H7 (cell line): ENCODE measurements at places on chromosomes 11 and 22. TPM values are rescaled to one million over a fixed set of nuclear protein-coding genes. Genes with fewer than 3 reads are reported as not detected.
A peak's percentile ranks its signal among the peaks of the same experiment; 100 is the strongest.

GRCh38 chr11:108804511-108804910, 139.6 kb downstream of the DDX10 start:
- DNase-seq = no peak

DNA sequence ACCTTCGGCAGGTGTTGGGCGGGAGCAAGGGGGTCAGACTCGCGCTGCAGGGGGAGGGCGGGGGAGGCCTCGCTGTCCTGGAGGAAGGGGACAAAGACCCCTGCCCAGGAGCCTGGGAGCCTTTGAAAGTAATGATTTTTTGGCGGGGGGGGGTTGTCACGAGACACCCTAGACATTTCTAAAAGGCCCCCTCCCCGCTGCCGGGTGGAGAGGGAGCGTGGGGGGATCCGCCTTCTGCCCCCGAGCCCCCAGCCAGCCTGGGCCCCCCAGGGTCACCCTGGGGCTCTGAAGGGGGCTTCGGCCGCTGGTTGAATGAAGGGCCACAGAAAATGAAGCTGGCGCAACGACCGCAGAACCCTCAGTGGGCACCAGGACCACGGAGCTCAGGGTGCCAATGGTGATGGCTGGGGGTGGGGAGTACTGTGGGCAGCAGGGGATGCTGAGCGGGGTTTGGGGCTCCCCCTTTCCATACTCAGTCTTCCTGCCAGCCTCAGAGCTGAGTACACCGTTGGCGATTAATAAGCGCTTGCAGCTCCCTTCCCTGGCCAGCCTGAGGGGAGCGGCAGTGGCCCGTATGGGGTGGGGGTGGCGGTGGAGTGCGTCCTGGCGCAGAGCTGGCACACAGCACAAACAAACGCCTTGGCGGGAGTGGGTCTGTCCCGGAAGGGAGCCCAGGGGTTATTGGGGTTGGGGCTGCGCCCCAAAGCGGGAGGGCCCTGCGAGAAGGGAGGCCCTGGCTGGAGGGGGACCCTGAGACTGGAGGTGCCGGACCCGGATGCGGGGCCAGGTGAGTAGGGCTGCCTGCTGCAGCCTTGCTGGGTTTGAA, 1.2 kb upstream of the DUSP8 start:
- DNase-seq = peak; percentile 79

Gene CRACR2B
- 20.2 and 35.8 TPM in 2 replicates for total RNA-seq

DNA sequence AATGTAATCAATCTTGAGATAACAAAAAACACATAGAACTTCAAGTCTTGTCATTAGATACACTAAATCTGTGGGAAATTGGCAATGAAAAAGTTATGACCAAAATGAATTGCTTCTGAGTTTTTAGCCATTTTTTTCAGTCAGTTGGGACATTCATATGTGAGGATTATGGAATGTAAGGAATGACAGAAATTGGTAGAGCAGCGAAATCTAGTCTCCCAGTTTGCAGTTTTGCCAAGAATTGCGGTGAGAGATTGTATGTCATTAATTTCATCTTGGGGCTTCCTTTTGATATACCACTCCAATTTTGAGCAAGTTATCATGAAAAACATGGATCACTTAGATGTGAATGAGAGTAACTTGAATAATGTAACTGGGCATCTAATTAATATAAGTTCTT, 49.9 kb downstream of the SIK2 start:
- DNase-seq = no peak

- DNase-seq = no peak
Measured at GRCh38 chr11:128587415-128587814, at the start of gene ETS1. TSS of gene ETS1 (minus strand) at chr11:128587558. CDS start at chr11:128573130, 14,428 bp downstream.

GRCh38 chr22:31199187-31199586, 12.9 kb upstream of the LIMK2 start:
- peak; percentile 50 for DNase-seq

Gene ZNHIT2
- 14.1 and 22.5 TPM in 2 replicates for total RNA-seq

Gene TNNT3
- not detected in 2 replicates for total RNA-seq

Gene GAL
- total RNA-seq = 192 and 226 TPM in 2 replicates

DNA sequence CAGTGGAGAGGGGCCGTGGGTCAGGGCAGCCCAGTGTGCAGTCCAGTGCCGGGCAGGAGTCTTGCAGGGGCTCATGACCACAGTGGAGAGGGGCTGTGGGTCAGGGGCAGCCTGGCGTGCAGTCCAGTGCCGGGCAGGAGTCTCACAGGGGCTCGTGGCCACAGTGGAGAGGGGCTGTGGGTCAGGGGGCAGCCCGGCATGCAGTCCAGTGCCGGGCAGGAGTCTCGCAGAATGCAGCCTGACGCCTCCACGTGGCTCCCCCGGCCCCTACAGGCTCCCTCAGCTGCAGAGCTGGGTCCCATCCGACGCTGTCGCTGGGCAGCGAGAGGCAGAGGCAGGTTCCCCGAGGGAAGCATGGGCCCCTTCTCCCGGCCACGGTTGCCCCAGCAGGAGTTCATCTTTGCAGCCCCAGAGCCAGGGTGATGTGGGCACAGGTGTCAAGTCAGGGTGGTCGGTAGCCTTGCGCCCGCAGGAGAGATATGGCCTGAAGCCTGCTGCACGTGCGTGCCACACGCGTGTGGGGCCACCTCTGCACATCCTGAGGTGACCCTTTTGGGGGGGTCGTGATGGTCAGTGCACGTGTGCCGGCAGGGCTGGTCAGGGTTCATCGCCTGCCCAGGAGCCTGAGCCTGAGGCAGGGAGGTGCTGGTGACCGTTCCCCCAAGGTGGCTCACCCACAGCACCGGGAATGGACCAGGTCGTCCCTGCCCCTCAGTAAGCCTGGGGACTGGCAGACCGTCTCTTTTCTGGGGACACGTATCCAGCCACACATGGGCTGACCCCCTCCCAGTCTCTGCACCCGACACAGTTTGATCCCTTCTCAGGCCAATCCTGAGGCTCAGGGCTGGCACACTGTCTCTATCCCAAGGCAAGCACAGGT, 2.9 kb downstream of the IFITM5 start:
- peak; percentile 55 for DNase-seq

- DNase-seq = no peak
Measured at GRCh38 chr22:47878460-47878859, 1116.0 kb downstream of the TBC1D22A start.

- no peak for DNase-seq
Measured at GRCh38 chr22:37542959-37543358, 17.3 kb upstream of the CDC42EP1 start.

DNA sequence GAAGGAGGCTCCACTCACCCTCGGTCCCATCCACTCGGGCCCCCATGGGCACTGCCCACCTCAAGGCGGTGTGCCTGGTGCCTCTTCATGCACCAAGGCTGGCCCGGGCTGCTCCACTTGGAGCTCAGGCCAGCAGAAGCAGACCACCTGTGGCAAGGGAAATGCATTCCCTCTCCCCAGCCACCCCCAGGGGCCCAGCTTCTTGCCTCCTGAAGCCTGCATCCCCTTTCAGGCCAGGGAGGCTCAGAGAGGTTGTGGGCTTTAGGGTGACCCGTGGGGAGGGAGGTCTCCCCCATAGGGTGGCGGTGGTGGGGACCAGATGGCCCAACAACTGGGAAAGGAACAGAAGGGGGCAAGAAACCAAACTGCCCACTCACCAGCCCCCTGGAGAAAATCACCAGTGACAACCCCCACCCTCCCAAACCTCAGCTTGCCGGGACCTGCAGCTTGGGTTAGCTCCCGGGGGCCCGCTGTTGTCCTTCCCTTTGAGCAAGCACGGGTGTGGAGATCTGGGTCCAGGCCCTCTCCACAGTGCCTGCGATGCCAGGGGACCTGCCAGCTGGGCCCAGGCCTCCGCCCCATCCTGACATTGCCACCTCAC, 8.4 kb downstream of the CBX6 start:
- peak; percentile 53 for DNase-seq

Gene PRDM10
- total RNA-seq = 10.6 and 13.0 TPM in 2 replicates

GRCh38 chr22:40967111-40967760, 16.1 kb downstream of the RBX1 start:
- DNase-seq = no peak

GRCh38 chr11:72308226-72309073, 64.5 kb upstream of the PHOX2A start:
- no peak for DNase-seq

Gene SLC25A45
- 0.73 and 0.81 TPM in 2 replicates for total RNA-seq

Gene CAT
- total RNA-seq = not detected in 2 replicates

DNA sequence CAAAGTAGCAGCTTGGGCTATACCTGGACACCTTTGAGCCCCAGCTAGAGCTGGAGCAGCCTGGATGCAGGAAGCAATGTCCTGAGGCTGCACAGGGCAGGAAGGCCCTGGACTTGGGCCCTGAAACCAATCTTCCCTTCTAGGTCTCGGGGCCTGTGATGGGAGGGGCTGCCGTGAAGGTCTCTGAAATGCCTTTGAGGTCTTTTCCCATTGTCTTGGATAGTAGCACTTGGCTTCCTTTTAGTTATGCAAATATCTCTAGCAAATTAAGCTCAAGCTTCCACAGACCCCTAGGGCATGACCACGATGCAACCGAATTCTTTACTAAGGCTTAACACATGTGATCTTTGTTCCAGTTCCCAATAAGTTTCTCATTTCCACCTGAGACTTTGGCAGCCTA, 40.0 kb downstream of the LINC01488 start:
- DNase-seq = peak; percentile 70

DNA sequence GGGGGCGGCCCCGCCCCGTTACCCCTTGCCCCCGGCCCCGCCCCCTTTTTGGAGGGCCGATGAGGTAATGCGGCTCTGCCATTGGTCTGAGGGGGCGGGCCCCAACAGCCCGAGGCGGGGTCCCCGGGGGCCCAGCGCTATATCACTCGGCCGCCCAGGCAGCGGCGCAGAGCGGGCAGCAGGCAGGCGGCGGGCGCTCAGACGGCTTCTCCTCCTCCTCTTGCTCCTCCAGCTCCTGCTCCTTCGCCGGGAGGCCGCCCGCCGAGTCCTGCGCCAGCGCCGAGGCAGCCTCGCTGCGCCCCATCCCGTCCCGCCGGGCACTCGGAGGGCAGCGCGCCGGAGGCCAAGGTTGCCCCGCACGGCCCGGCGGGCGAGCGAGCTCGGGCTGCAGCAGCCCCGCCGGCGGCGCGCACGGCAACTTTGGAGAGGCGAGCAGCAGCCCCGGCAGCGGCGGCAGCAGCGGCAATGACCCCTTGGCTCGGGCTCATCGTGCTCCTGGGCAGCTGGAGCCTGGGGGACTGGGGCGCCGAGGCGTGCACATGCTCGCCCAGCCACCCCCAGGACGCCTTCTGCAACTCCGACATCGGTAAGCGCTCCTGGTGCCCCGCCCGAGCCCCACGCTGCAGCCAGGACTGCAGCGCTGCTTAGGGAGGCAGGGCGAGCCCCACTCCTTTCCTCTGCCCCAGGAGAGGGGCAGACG, at the start of gene TIMP3:
TIMP3 (plus strand) TSS at position 169 of the 700 bp plus-strand sequence; CDS start at position 466, 297 bp downstream.
- DNase-seq = peak; percentile 98

- DNase-seq = no peak
Measured at GRCh38 chr11:130458410-130458729, 9.9 kb downstream of the ADAMTS15 start.

DNA sequence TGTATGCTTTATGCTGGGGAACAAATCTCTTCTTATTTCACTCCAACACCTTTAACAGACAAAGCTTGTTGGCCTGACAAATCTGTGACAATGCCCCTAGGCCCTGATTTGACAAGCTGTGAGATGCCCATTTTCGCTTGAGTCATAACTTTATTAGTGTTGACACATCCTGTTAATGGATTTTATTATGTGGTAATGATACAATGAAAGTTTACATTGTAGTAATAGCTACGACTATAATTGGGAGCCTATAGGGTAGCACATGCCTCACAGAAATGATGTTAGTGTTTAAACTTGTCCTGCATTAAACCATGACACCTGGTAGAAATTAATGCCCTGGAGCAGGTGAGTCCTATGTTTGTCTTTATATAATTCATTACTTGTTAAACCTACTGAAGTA, 3.3 kb upstream of the MMP10 start:
- DNase-seq = no peak

- DNase-seq = no peak
Measured at GRCh38 chr11:6735306-6735705, 36.5 kb downstream of the OR2AG2 start.

Gene OR6T1
- not detected in 2 replicates for total RNA-seq
